Stomach (tissue), 19 donors: ENCODE measurements at places on chromosomes 1 and 21. TPM values are rescaled to one million over a fixed set of nuclear protein-coding genes. Genes with fewer than 3 reads are reported as not detected.
A peak's percentile ranks its signal among the peaks of the same experiment; 100 is the strongest.

- peak; percentile 0 for DNase-seq
Measured at GRCh38 chr1:201228011-201228983, 37.7 kb downstream of the IGFN1 start.

GRCh38 chr1:172670791-172671190, 11.9 kb downstream of the FASLG start:
- no peak for DNase-seq

GRCh38 chr1:23720256-23720995, 22.8 kb upstream of the ELOA start:
- no peak for DNase-seq

- DNase-seq = peak; percentile 49
Measured at GRCh38 chr1:235972311-235972689, 92.6 kb downstream of the NID1 start.

GRCh38 chr1:225926551-225927113, 2.6 kb upstream of the PYCR2 start:
- no peak for DNase-seq

- DNase-seq = no peak
Measured at GRCh38 chr1:231857609-231858135, 231.1 kb downstream of the DISC1 start.

DNA sequence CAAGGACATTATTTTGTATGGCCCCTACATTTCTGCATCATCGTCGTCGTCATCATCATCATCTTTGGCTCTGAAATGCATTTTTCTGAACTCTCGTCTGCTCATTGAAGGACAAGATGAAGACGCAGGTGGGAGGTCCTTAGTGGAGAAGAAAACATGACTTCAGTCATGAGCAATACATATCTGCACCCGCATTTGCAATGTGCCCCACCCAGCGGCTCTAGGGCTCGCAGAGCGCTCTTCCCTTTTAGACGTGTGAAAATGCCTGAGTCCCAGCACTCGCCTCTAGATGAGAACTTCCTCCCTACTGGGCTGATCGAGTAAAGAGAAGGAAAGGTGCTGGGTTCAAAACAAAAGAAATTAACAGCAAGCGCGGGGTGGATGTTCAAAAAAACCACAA, 10.1 kb downstream of the C1orf174 start:
- DNase-seq = no peak

GRCh38 chr1:47895279-47896125, 101.7 kb downstream of the TRABD2B start:
- DNase-seq = no peak

DNA sequence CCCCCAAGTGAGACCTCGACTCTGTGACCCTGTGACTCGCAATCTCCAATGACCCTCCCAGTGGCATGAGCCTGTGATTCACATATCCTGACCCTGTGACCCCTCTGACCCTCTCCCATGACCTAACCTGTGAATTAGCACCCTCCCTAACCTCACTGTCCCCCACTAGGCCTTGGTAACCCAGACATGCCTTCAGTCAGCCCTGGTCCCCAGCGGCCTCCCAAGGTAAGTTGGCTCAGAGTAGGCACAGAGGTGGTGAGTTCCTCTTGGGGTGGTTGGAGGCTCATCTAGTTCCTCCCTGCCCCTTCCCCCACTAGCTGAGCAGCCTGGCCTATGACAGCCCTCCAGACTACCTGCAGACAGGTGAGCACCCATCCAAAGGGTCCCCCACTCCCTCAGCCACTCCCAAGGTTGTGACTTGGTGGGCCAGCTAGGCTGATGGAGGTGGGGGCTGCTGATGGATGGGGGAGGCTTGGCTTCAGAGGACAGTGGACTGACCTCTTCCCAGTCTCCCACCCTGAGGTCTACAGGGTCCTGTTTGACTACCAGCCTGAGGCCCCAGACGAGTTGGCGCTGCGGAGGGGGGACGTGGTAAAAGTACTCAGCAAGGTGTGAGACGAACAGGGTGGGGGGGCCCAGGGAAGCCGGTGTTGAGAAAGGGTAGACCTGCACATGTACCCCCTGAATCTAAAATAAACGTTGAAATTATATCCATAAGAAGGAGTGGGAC, 1.6 kb downstream of the SH3D21 start:
- no peak for DNase-seq

GRCh38 chr1:47444297-47444561, 6.4 kb downstream of the FOXD2 start:
- no peak for DNase-seq

DNA sequence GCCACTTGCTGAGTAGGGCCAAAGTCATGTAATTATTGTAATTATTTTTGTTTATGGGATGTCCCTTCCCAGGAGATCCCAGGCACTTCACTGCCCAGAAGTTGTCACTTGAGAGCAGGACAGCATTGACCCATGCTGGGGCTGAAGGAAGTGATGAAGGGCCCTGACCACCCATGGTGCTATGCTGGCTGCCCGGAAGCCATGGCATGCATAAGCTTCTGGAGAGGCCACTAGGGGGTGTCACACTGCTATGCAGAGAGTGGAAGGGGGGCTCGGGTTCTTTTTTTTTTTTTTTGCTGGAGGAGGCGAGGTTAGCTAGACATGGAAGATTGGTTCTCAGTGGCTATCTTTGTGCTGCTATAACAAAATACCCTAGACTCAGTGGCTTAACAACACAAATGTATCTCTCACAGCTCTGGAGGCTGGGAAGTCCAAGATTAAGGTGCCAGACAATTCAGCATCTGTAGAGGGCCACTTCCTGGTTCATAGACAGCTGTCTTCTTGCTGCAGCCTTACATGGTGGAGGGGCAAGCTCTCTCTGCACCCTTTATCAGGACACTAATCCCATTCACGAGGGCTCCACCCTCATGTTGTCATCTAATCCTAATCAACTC, 84.9 kb downstream of the CNIH3 start:
- DNase-seq = no peak

- DNase-seq = no peak
Measured at GRCh38 chr1:42815941-42816584, 859 bp upstream of the ERMAP start.

- DNase-seq = no peak
Measured at GRCh38 chr21:16500271-16500670, 770.5 kb downstream of the USP25 start.

DNA sequence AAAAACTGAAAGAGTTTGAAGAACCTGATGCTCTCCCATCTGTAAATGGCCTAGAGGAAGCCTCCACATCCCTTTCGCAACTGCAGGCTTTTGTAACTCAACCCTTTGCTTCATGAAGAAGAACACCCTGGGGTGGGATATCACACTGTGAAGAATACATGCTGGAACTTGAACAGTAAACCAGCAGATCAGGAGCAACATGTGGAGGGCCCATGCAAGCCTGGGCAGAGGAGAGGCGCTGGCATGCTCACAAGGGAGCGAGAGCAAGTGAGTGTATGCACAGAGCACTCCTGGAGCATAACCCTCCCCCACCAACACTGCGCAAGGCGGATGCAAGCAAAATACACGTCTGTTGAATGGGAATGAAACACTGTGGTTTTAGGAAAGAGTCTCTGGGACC, 24.6 kb upstream of the SPAG17 start:
- no peak for DNase-seq

DNA sequence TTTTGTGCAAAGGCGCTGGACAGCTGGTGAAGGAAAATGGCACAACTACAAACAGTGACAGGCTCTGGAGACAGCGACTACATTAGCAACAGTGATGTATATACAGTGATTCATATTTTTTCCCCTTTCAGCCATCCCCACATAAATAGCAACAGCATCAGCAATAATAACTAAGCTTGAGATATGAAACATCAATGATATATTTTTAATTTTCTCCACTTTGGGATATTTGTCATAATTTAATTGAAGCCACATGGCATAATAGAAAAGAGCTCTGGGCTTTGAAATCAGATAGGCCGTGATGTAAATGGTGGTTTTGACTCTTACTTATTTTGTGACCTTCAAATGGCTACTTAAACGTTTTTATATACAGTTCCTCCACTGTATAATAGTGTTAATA, 764.3 kb upstream of the PRMT6 start:
- DNase-seq = no peak

DNA sequence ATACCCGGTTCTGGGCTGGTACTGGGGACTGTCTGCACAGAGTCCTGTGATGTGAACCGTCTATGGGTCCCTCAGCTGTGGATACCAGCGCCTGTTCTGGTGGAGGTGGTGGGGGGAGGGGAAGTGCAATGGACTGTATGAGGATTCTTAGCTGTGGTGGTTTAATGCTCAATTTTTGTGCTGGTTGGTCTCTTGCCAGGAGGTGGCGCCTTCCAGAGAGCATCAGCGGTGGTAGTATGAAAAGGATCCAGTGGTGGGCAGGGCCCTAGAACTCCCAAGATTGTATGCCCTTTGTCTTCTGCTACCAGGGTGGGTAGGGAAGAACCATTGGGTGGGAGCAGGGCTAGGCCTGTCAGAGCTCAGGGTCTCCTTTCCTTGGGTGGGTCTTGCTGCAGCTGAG, 89.4 kb upstream of the B3GALT2 start:
- DNase-seq = no peak

GRCh38 chr1:211660718-211661222, 14.7 kb downstream of the NEK2 start:
- DNase-seq = no peak

- DNase-seq = no peak
Measured at GRCh38 chr21:25550352-25551120, 56.7 kb downstream of the MRPL39 start.

DNA sequence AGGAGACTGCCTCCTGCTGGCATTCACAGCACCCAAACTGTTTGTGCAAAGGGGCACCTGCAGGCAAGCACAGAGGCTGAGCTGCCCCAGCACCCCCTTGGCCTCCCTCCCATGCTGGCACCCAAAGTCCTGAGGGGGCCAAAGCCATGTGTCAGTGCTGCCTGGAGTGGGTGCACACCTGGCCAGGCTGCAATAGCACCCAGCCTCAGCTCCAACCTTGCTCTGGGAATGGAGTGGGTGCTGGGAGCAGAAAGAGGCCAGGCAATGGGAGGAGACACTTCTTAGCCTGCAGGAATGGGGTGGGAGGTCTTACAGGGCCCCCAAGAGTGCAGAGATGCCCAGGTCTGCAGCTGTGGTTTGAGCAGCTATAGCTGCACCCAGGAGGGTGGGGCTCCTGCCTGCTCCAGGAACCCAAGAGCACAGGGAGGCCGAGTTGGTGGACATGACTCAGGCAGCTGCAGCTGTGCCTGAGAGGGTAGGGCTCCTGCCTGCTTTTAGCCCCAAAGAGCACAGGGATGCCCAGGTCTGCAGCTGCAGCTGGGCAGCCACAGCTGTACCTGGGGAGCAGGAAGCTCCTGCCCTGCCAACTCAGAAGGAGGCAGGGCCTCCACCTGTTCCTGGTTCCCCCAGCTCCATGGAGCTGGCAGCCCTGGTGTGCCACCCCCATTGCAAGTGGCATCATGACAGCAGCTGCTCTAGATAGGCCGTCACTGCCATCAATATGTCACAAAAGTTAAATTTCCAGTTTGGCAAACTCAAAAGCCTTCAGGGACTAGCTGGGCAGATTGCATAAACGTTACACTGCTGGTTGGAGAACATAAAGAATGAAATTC, 5.3 kb upstream of the CHD1L start:
- peak; percentile 61 for DNase-seq

MTHFR gene
- total RNA-seq = 56.2 TPM

TACSTD2 gene
- total RNA-seq = not detected

GUCA2B gene
- total RNA-seq = not detected

KLF17 gene
- total RNA-seq = not detected
